Foreskin keratinocyte (primary cell): ENCODE measurements at places on chromosomes 4 and X.

GRCh38 chr4:189062047-189062820 lies 878.4 kb upstream of the FRG1 start:
- DNase-seq, result no peak

GRCh38 chr4:174120446-174121295 lies 162.8 kb downstream of the FBXO8 start:
- peak; percentile 46 for DNase-seq

GRCh38 chr4:111838406-111838930 lies 306.8 kb upstream of the FAM241A start:
- DNase-seq, result no peak

DNA sequence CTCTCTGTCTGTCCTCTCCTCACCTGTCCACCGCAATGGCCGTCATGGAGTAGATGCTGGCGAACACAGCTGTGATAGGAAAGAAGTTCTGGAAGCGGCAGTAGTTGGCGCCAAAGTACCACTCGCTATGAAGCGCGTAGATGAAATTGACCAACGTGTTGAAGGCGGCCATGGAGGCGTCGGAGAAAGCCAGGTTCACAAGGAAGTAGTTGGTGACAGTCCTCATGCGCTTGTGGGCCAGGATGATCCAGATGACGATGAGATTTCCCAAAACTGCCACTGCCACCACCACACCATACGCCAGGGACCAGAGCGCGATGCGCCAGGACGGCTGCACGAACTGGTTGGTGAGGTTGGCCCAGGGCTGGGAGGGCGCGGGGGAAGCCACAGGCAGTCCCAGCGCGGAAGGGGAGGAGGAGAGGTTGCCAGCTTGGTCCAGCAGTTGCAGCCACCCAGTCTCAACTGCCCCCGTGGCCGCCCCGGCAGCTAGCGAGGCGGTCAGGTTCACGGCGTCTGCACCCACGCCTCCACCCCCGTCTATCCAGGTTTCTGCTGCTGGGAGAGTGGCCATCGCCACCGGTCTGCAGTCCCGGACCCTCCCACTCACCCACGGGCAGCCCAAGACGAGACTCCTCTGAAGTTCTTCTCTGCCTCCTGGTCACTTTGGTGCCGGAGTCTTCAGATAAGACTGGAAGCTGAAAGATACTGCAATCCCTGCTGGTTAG lies 518 bp downstream of the TACR3 start:
- no peak for DNase-seq

DNA sequence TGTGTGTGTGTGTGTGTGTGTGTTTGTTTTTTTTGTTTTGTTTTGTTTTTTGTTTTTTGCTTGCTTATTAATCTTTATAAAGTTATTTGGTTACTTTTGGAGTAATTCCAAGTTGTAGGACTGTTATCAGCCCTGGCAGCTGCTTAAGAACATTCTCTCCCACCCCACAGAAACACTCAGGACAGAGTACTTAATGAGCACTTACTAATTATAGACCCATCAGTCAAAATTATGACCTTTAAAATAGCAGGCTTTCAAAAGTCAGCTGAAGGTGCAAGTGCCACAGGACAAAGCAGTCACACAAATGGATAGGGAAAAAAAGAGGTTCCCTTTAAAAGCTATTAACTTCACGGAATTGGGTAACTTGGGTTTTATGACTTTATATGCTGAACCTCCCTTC lies 69.0 kb downstream of the BEND2 start:
- no peak for DNase-seq

- no peak for DNase-seq
Observed at GRCh38 chr4:53782458-53782845, 191.2 kb upstream of the LNX1 start.

GRCh38 chr4:19024047-19024446 lies 1002.5 kb upstream of the LCORL start:
- no peak for DNase-seq
